ENCODE measurements at places on chromosomes 2 and 18.

GRCh38 chr2:1210352-1210751 lies 202.9 kb upstream of the TPO start:
- no peak for DNase-seq

DNA sequence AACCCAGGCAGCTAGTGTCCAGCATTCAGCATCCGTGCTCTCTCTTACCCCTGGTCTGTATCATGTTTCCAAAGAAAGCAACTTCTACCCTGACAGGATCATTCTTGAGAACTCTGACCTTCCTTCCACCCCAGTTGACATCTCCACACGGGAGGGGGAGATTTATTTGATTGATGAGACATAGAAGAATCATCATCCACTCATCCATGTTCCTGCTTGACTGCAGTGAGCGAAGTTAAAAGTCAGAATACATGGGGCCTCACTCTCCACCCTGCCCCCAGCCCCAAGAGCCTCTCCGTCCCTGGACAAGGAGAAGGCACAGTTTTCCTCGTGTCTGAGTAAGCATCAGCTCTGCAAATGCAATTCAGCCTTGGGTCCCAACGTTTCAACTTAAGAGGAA lies 356.0 kb upstream of the TNP1 start:
- no peak for DNase-seq

DNA sequence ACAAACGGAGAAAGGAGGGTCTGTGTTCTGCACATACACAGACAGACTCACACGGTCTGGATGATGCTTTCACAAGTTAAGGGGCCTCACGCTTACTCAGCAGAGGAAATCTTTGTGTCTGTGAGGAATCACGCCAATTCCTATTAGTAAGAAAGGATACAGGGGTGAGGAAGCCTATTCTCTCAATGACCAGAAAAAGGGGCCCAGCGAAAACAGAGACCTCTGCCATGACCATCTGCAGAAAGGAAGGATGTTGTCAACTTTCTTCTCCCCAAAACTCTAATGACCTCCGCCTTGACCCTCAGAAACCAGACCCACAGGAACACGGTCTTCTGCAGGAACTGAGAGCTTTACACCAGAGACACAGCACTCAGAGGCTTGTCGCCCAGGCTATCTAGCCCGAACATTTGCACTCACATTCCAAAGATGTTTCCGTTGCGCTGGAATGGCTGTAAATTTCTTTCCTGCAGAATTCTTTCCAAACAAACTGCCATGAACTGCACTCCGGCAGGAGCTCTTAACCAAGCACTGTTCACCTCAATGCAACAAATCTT lies 186.3 kb downstream of the TCF4 start:
- DNase-seq = peak; percentile 95

DNA sequence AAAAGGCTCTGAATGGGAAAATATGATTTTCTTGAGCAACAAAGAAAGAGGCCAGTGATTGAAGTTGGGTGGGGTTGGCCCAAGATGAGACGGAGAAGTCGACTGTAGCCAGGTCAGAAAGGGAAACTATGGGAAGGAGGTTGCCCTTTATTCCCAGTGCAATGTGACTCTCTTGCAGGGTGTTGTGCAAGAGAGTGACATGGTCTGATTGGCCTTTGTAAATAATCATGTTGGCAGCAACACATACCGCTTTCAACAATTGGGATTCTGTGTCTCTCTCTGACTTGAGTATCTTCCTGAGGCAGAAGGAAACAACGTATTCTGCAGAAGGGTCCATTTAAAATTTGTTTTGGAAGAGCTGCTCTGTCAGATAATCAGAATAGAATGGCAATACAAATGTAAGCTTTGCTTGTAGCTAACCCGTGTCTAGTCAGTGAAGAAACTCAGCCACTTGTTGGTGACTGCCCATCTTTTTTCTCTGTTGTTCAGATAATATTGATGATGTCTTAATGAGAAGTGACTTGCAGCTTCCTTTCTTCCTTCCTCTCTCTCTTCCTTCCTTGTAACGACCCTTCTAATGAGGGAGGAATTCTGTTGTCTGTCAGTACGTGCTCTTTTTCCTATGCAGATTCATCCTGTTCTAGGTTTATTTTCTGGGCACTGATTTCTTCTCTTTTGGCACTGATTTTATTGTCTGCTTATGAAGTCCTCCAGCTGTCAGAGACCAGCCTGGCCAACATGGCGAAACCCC lies 311.0 kb upstream of the FAM98A start:
- DNase-seq = peak; percentile 9

DNA sequence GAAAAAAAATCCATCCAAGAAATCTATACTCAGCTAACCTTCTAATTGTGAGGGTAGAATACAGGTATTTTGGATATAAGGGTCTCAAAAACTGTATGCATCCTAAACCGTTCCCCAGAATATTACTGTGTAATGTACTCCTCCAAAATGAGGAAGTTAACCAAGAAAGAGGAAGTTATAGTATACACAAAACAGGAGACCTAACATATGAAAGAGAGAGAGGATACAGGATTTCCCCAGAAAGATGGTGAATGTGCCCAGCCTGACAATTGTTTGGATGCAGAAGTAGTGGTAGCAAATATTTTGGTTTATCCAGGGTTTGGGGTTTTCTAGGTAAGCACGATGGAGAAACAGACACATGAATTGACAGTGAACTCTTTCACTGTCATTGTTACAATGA lies 50.6 kb downstream of the GALNT3 start:
- DNase-seq = no peak

DNA sequence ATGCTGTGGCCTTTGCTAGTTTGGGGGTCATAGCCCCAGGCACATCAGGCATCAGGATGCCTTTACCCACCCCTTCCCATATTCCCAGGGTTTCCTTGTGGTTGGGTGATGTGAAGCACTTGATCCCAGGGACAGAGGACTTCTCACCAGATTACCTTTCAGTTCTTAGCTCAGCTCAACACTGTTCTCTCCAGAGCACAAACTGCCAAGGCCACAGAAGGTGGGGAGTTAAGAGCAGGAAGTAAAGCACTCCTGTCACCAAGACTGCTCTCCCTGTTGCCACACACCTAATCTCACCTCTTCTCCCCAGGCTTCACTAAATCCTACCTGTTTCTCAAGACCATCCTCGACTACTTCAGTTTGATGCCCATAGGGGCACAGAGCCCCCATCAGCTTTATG lies 25.9 kb downstream of the FHOD3 start:
- no peak for DNase-seq

- peak; percentile 99 for DNase-seq
These were observed at the start of gene DNAH6 for GRCh38 chr2:84516234-84516986. DNAH6 (plus strand) TSS chr2:84516498; CDS start chr2:84517827, 1,329 bp downstream.

DNA sequence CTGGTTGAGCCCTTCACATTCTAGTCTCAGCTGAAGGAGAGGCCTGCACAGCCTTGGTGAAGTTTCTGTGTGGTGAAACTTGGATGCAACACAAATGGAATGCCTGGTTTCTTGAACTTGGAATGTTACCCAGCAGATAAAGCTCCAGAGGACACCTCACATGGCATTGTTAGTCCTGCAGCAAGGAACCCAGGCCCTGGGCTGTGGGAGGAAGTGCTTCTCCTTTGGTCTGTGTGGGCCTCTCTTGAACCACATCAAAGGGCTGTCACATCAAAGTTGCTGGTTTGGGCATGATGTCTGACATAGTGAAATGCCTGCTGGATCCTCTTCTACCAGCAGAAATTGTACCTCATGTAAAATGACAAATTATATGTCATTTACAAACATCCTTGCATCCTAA lies 198.5 kb downstream of the FHOD3 start:
- peak; percentile 15 for DNase-seq
